ENCODE measurements at places on chromosomes 11 and 22.

DNA sequence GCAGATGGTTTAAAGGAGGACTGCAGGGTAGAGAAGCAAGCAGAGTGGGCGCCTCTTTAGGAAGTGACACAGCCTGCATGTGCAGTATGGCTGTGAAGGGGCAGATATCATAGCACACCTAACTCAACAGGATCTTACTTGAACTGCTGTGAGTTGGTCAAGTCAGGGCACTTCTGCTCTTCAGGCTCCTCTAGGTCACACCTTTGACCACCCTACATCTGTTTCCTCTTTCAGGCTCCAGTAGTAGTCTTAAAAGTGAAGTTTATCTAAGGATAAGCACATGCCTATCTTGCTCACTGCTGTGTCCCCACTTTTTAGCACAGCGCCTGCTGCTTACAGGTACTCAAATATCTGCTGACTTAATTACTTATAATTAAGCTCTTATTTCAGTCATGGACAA, 6.5 kb downstream of the MRPL16 start:
- DNase-seq, result no peak

DNA sequence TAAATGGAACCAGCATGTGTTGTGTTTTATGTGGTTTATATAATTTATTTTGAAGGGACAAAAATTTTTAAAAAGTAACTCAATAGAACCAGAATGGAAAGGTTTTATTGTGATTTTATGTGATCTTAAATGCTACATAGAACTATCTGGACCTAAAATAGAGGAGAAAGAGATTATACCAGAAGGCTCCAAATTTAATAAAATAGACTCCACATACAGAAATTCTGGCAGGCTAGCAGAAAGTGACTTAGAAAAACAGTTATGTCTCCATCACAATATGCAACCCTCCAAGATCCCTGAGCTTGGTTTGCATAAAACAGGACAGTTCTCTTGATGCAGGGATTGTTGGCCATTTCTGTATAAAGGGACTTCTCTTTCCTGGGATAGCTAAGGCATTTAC, 107.9 kb downstream of the BBOX1 start:
- DNase-seq, result no peak

DNA sequence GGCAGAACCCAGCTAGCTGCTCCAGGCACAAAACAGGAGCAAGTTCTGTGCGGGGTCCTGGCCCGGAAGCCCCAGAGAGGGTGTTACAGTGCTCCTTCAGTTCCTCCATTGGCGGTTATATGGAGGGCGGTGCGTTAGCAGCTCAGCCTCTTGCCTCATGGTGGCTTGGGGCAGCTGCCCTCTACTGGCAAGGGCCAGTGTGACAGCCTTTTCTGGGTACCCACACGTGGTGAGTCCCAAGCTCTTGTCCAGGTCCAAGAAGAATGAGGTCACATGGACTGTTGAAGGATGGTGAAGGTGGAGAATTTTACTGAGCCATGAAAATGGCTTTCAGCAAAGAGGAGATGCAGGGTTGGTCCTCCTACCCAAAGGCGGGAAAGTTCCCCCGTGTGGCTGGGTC, 100.5 kb downstream of the WT1 start:
- no peak for DNase-seq

DNA sequence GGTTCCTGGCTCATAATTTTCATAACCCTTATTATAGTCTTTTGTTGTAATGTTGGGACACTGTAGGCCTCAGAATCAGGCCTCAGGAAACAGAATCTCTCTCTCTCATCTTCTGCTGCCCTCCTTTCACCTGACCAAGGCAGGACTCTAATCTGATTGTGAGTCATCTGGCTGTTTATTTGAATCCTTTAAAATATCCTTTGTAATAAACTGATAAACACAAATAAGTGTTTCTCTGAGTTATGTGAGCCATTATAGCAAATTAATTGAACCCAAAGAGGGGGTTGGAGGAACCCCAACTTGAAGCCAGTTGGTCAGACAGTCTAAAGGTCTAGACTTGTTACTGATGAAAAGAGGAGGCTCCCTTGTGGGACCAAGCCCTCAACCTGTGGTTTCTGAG, 30.6 kb downstream of the ACER3 start:
- DNase-seq, result no peak

- DNase-seq, result no peak
Observed at GRCh38 chr22:38404419-38404818, 50.6 kb downstream of the KCNJ4 start.

Measured in naive thymus-derived CD4-positive, alpha-beta T cell (primary cell).